ENCODE measurements at places on chromosomes 3 and 15.

- DNase-seq, result no peak
These were observed 180.0 kb downstream of the CD47 start for GRCh38 chr3:107910713-107911259.

DNA sequence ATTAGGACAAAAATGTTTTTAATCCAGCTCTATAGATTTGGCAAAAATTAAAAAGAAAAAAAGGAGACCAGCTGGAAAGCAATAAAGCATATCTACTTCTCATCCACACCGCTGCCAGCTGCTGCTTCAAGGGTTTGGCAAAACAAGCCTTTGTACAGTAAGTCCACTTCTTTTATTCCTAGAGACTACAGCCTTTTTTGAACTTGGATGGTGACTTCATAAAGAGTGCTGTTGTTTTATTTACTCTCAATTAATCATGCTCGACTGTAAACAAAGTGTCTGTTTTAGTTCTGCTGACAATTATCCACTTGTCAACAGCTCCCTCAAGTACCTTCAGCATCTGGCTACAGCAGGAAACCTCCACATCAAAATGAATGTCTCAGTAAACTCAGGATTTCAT is 12.3 kb upstream of the FOXB1 start:
- DNase-seq, result no peak

DNA sequence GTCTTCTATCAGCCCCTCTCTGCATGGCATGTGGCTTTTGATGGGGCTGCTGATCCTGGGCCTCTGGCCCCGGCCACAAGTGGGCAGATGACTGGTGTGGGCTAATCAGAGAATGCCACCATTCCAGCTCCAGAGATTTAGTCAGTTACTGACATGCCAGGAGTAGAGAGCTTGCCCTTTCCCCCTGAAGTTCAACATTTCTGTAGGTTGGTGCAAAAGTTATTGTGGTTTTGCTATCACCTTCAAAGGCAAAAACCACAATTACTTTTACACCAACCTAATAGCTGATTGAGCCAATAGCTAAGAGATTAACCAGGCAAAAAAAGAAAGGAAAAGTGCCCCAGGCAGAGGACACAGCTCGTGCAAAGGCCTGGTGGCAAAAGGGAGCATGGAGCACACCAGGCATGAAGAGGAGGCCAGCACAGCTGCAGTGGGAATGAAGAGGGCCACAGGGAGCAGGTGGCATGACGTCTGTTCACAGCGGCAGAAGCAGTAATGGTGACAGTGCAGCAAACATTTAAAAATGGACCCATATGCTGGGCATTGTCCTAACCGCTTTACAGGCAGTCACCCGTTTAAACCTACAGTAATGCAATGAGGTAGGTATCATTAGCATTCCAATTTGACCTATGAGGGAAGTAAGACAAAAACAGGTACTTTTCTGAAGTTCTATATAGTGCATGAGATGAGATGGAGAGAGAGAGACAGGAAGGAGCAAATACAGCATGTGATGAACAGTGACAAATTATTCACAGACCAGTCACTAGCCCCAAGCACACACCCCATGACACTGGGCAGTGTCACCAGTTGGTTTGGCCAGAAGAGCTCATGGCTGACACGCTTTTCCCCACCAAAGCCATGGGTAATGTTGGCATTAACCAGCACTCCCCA is 373.0 kb upstream of the PROK2 start:
- DNase-seq, result no peak

DNA sequence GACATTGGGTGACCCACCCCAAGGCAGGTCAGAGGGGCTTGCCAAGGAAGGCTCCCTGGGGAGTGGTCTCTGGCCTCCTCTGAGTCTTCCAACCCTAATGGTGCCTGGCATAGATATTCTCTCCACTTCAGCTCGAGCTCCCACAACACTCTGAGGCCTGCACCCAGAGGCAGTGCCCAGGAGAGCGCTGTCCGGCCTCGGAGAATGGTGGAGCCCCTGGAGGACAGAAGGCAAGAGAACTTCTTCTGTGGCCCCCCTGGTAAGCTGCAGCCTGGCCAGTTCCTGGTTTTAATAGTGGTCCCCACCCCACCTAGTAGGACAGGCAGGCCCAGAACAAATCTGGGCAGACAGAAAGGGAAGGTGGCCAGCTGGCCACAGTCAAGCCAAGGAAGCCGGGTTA is 7.0 kb downstream of the DISP2 start:
- no peak for DNase-seq

- DNase-seq, result no peak
These were observed 25.4 kb upstream of the CDV3 start for GRCh38 chr3:133548090-133548489.

DNA sequence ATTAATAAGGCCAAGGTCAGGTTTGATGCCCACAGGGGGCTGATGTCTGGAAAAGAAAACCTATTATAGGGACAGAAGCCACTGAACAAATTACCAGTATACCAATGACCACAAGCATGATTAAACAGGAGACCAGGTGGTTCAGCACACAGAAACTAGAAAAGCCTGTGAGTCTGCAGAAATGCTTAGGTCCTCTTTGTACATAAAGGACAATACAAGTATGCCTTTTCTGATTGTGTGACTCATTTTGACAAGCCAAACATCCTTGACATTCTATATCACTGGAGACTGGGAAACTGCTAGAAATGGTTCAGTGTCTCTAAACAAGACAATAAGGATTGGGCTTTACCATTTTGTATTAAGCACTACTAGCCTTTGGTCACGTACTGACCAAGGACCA is 113.2 kb upstream of the MYO5C start:
- DNase-seq, result no peak

DNA sequence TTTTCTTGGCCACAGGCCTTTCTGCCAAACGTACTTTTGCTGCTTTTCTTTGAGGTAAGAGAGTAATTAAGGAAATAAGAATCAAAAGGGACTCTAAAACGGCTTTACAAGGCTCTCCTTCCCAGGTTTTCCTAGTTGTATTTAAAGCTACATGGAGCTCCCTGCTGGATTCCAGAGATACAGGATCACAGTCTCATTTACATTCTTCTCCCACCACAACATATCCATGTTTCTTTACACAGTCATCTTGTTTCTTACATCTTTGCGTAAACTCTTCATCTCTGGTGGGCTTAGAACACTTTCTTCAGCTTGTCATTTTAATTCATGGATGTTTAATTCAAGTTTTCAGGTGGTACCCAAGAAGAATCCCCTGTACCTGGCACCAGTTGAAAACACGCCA is 117.6 kb upstream of the BFSP2 start:
- no peak for DNase-seq

DNA sequence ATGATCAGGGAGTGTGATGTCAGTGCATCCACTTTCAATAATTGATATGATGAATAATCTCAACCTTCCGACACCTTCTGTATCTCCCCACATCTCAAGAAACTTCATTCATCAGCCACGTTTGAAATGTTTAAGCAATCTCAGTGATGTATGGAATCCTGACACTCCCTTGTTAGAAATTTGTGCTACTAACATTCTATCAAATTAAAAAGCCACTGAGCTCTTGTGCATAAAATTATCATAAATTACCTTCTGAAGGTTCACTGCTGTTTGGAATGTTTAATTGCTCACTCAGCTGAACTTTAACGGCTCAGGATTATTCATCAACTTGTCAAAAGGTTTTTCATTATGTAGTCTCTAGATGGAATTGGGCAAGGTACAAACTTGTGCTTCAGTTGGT is 108.4 kb upstream of the DPH6 start:
- DNase-seq, result no peak

- DNase-seq, result no peak
These were observed 609.8 kb upstream of the BCHE start for GRCh38 chr3:166446986-166447385.

GRCh38 chr3:39278616-39278935 is 1.3 kb downstream of the CX3CR1 start:
- no peak for DNase-seq

DNA sequence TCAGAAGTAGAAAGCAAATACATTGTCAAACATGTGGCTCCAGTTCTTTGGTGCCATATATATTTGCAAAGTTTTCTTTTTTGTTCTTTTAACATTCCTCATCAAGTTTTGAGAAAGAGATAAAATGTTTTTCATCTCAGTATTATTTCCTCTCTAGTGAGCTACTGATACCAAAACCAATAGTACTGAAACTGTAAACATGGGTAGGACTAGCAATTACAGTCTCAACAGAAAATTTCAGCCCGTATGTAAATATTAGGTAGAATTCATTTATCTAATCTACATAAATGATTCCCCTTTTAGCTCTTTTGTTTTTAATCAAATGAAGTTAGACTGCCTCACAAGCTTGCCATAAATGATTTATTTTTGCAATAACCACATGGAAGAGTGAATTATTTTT is 21.4 kb downstream of the SECISBP2L start:
- no peak for DNase-seq

- DNase-seq, result no peak
These were observed 30.0 kb downstream of the KLHL25 start for GRCh38 chr15:85764649-85765277.

- DNase-seq, result peak; percentile 35
These were observed 89.3 kb upstream of the C2CD4B start for GRCh38 chr15:62254137-62254934.

DNA sequence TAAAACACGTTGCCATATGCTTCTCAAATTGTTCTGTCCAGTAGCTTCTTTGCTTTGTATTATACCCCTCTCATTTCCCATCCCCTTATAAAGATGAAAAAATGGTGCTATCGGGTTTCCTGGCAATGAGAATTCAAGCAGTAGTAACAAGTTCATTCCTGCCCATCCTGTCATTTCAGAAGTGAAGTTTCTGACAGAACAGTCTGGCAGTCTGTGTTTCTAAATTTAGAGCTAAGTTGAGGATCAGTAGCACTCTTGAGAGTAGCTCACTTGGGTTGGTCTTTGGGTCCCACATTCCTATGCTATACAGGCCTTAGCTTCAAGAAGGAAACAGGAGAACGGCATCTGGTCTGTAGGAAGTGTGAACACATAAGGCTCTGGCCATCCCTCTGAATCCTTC is 134.6 kb downstream of the GHSR start:
- DNase-seq, result no peak

DNA sequence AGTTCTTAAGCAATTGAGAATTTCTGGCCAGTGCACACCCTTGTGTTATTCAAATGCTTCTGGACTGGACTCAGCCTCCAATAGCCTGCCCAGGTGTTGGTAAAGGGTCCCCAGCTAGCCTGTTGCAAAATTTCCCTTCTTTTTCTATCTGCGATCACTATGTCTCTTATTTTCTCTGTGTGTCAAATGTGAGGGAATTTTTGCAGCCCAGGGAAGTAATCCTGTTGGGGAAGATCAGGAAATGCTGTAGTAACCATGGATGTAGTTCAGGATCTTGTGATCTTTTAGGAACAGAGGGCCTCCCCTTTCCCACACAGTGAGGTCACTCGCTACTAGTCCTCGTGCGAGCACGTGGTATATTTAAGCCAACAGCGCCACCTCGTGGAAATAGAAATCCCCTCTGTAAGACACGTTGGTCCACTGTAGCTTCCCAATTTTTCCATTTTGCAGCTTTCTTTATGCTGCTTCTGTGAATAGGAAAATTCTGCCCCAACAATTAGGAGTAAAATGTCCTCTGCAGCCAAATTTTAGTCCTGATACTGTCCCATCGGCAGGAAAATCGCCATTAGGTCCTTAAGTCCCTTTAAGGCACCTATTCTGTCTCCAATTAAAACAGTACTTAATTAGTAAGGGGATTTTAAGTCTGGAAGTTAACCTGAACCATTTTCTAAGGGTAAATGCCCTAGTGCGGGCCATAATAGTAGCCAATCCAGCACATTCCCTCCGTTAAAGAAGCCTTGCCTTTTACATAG is 4.0 kb upstream of the SMCO1 start:
- DNase-seq, result no peak
